NCI-H1694 treated with DMSO at 0.1 percent for 48 hours (cell line): ENCODE measurements at places on chromosomes 1 and 21.

DNA sequence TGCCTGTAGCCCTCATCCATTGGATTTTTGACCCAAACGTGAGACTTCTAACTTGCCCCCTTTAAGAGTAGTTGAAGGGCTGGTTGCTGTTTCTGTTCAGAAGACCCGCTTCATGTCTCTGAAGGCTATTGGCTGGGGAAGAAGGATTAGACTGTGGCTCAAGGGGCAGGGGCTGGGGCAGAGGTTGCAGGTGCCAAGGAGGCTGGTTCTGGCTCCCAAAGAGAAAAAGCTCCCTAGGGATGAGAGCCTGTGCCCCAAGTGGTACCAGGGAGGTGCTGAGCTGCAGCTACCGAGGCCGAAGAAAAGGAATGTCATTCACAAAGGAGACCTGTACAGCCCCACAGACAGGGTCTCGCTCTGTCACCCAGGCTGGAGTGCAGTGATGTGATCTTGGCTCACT is 5.8 kb downstream of the WNT3A start:
- DNase-seq, result no peak

GRCh38 chr1:152582647-152583046 is 2.3 kb upstream of the LCE3D start:
- no peak for DNase-seq

DNA sequence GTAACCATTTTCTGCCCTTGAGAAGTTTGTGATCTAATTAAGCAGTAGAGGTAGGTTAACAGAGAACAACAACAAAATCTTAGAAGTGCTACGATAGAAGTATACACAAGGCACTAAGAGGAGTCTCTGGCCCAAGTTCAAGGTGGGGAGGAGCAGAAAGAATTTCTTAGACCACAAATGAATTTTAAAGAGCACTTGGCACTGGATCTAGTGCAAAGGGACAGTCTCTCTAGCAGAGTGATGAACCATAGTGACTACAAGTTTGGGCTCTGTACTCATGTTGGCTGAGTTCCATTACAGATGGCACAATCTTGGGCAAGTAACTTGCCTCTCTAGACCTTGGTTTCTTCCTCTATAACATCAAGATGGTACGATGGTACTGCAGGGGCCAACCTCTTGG is 33.3 kb upstream of the PIGC start:
- no peak for DNase-seq

GRCh38 chr1:111717450-111717849 is 21.7 kb downstream of the INKA2 start:
- DNase-seq, result no peak

- no peak for DNase-seq
Observed at GRCh38 chr1:226107471-226108460, 45.2 kb downstream of the H3-3A start.

DNA sequence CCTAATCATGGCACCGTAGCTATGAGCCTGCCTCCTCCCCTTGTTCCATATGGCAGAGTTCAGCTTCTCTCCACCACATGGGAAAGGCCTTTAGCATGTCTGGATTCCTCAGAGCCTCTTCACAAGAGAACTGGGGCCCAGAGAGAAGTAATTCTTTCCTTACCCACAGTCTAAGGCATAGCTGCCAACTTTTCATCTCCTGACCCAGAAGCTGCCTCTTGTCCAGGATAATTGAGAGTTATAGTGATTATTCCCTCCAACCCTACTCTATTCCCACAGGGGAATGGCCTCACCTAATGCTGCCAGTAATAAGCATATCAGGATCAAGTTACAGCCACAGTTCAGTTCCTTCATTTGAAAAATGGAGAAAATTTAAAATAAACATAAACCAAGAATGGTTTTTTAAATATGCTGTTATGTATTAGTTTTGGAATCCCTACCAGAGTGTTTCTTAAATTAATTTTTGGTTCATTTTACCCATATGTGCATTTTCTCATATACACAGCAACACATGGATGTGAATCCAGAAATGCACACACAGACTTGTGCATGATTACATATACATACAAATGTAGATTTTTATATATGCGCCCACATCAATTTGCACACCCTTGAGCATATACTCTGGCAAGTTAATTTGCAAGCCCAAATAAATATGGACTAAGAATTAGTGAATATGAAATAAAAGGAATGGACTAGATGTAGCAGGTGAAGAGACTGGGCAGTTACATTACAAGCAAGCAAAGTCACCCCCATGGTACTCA is 63.9 kb upstream of the WARS2 start:
- DNase-seq, result no peak

DNA sequence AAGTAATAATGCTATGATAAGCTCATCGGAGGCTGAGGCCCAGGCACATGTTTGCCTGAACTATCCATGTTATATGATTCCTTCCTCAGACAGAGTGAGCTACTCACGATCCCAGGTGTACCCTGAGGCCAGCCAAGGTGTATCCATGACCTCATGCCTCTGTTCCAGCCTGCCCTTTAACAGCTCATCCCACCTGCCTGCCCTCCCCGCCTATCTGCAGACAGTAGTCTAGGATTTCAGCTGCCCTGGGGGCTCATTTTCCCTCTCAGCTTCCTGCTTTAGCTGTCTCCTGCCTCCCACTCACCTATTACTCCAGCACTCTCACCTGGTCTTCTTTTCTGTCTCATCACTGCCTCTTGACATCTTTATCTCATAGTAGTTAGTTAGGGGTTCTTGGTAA is 1.9 kb upstream of the IL24 start:
- DNase-seq, result no peak
